NCI-H1417 treated with DMSO at 0.1 percent for 48 hours (cell line): ENCODE measurements at places on chromosomes 11 and 22.

GRCh38 chr22:38774496-38775166 is 18.8 kb upstream of the SUN2 start:
- no peak for DNase-seq

DNA sequence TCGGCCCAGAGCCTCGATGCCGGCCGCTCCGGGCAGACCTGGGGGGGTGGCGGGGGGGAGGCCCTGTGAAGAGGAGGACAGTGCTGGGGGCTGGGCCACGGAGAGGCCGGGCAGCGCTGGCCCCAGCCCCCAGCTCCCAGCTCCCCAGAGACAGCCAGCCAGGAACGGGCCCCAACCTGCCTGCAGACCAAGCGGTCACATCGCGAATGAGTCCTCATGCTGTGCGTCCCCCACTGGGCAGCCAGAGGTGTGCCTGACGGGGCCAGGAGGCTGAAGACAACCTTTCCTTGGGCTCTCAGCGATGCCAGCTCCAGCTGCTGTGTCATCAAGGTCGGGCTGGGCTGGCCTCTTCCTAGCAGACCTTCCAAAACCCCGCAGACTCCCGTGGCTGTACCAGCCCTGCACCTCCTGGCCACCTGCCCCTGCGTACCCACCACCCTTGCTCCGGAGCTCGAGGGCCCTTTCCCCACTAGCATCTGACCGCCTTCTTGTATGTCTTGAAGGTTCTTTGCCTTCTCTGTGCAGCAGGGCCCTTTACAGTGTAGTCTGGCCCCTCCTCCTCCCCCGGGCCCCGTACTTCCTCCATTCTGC is 88.4 kb downstream of the CDKN1C start:
- DNase-seq: no peak

GRCh38 chr11:67558084-67558772 is 25.4 kb upstream of the GSTP1 start:
- no peak for DNase-seq

GRCh38 chr11:34358258-34358727 is 483 bp upstream of the ABTB2 start:
- DNase-seq: no peak

- no peak for DNase-seq
Observed at GRCh38 chr11:29293825-29294224, 723.0 kb downstream of the KCNA4 start.

DNA sequence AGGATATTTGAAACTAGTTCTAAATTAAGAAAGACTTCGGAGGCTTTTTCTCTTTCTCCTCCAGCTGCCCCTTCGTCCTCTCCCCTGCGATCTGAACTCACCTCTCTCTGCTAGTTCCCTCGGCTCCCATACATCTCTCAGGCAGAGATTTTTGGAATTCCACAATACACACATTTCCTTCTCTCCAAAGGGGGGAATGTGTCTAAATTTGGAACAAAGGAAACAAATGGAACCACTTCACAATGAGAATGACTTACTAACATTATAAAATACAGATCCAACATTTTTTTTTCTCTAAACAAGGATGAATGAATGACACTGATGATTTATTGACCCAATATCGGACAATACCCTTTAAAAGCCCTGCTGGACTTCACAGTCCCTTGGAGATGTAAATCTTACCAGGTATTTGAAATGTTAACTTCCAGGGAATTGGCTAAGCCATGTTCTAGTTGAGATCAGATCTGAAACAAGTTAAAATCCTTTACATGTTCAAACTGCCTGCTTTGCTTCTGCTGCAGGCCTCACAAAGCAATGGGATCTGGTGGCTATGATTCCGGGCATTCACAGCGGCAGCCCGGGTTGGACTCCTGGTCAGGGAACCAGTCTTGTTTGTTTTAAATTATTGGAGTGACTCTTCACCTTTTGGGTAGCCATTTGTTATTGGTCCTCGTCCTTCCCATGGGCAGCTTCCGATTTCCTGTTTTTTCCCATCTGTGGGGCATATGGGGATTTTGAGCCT is 20.5 kb upstream of the GSTP1 start:
- DNase-seq: no peak

GRCh38 chr11:13114566-13115379 is 105.7 kb downstream of the RASSF10 start:
- no peak for DNase-seq

GRCh38 chr11:131302836-131303235 is 67.6 kb upstream of the NTM start:
- no peak for DNase-seq
